Stimulated activated CD4-positive, alpha-beta T cell treated with anti-CD3 and anti-CD28 coated beads, Interleukin-2, amount 100 ng/mL, for 48 hours (primary cell): ENCODE measurements at places on chromosomes 11 and 22.

DNA sequence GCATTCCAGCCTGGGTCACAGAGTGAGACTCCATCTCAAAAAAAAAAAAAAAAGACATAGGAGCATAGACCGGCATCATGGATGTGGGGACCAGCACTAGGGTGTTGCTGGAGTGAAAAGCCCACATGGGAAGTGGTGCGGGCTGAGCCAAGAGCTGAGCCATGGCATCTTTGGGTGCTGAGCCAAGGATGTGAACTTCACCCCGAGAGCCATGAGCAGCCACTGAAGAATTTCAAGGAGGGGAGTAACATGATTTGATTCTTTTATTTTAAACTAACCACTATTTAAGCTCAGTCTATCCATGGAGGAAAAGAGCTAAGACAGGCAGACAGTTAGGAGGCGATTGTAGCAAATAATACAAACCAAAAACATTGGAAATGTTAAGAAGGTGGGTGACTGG lies 57.4 kb downstream of the AHNAK start:
- DNase-seq, result no peak

DNA sequence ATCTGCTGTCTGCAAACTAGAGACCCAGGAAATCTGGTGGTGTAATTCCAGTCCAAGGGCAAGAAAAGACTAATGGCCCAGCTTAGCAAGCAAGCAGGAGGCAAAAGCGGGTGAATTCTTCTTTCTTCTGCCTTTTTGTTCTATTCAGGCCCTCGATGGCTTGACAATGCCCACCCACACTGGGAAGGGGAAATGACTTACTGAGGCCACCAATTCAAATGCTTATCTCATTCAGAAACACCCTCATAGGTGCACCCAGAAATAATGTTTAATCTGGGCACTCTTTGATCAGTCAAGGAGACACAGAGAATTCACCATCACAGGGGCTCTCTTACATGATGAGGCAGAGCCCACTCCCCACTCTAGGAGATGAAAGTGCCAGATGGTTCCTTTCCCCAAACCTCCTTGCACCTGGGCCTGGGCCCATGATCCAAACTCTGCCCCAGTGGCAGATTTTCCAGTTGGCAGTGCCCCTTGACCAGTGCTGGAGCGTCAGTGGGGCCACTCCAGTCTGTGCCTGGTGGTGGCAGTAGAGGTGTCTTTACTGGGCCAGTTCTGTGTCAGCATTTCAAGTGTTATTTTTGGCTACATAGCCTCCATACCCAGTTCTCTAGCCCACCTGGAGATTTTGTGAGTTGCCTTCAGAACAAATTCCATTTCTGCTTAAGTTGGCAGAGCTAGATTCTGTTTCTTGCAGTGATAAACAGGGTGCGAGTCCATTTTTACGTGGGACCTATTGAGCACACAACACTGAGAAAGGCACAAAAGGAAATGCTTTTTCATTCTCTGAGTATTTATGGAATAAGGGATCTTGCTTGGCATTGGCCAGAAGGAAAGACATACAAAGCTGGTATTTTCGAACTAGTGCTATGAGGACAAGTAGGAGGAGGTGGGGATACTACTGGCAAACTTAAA lies 7.5 kb downstream of the ELMOD1 start:
- DNase-seq, result no peak

DNA sequence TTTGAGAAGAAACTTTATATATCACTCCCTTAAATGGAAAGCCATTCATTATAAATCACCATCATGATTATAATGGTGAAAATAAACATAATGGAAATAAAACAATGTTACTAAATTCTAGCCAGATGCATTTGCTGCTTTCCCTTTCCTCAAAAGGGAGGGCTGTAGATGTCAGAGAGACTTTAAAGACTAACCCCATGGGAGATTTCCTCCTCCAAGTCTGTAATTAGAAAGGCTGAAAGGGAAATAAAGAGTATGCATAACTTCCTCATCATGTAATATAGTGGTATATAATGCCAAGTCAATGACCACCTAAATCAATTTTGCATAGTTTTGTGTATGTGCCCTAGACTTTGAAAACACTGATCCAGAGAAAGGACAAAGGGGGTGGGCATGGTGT lies 6.4 kb downstream of the CD6 start:
- DNase-seq, result no peak

DNA sequence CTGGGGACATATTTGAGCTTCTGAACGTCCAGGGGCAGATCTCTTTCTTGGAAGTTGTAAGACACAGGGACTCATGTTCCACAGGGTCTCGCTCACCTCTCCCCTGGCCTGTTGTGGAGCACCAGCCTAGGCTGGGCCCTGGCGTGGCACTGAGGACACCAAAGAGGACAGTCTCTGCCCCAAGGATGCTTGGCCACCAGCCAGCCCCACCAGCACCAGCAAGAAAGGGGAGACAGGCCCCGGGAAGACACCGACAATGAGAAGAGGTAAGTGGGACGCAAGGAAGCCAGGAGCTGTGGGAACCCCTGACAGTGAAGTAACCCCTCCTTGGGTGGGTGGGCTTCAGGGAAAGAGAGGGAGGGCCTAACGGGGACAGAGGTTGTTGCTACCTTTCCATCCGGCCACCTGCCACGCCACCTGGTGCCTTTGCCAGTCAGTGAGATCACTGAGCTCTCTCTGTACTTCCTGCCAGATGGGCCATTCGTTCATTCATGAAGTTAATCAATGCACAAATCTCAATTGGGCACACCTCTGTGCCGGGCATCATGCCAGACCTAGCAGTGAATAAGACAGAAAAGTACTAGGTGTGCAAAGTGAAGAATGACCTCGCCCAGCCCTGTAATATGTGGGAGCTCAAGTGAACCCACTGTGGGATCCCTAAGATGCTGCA lies 11.1 kb downstream of the APOL5 start:
- DNase-seq, result no peak

GRCh38 chr11:117878314-117878938 lies 2.0 kb upstream of the FXYD6 start:
- no peak for DNase-seq

GRCh38 chr11:41031551-41032060 lies 427.8 kb downstream of the LRRC4C start:
- DNase-seq, result no peak

- no peak for DNase-seq
Measured at GRCh38 chr11:34665077-34665835, 44.4 kb downstream of the EHF start.

DNA sequence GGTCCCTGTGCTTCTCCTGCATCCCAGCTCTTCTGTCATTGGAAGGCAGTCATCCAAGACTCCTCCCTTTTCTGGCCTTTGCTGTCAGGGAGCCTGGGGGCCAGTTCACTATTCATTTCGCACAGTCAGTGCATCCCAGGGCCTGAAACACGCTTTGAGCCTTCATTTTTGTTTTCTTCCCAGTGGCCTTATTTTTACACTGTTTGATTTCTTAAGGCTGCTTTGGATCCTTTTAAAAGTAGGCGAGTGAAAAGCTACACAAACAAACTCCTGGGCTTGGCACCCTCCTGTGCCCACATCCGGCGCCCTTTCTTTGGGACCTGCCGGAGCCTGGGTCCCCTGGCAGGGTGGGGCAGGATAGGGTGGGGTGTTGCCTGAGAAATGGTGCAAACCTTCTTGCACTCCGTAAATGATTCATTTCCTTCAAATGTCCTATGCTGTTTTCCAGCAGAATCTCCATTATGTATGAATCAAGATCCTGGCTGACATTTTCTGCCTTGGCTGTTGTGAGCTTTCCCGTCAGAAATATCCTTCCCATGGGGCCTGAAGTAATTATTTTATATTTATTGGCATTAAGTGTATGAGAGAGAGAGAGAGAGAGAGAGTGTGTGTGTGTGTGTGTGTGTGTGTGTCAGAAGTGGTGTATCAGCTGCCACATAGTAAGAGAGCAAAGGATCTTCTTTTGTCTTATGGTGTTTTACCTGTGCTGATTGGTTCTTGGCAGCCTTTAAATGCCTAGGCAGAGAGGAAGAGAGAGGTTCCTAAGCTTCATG lies 45.6 kb downstream of the BCR start:
- DNase-seq, result no peak

- no peak for DNase-seq
Measured at GRCh38 chr11:62830904-62831519, 839 bp downstream of the STX5 start.

- DNase-seq, result no peak
Measured at GRCh38 chr22:47673557-47673956, 911.1 kb downstream of the TBC1D22A start.

DNA sequence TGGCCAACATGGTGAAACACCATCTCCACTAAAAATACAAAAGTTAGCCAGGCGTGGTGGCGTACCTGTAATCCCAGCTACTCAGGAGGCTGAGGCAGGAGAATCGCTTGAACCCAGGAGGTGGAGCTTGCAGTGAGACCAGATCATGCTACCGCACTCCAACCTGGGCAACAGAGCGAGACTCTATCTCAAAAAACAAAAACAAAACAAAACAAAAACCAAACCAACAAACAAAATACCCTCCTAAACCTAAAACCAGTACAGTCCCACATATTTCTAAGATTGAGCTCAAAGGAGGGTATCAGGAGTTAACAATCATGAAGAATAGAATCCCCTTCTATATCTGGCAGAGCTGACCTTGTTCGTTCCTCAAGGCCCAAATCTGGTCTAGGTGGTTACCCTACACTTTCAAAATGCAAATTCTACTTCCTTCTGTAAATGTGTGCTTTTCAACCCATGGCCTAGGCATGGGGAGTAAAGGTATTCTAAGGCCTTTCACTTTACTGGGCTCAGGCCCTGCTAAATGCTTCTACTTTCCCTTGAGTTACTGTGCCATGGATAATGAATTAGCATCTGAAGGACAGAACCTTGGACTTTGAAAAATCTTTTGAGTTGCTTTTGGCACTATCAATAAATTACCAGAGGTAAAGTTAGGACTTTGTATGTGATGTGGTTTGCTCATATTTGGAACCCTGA lies 10.4 kb upstream of the PPP2R1B start:
- DNase-seq, result no peak

GRCh38 chr11:57798905-57799559 lies 37.4 kb downstream of the CTNND1 start:
- DNase-seq, result no peak

- DNase-seq, result no peak
Measured at GRCh38 chr22:46201059-46201757, 48.9 kb downstream of the CDPF1 start.

DNA sequence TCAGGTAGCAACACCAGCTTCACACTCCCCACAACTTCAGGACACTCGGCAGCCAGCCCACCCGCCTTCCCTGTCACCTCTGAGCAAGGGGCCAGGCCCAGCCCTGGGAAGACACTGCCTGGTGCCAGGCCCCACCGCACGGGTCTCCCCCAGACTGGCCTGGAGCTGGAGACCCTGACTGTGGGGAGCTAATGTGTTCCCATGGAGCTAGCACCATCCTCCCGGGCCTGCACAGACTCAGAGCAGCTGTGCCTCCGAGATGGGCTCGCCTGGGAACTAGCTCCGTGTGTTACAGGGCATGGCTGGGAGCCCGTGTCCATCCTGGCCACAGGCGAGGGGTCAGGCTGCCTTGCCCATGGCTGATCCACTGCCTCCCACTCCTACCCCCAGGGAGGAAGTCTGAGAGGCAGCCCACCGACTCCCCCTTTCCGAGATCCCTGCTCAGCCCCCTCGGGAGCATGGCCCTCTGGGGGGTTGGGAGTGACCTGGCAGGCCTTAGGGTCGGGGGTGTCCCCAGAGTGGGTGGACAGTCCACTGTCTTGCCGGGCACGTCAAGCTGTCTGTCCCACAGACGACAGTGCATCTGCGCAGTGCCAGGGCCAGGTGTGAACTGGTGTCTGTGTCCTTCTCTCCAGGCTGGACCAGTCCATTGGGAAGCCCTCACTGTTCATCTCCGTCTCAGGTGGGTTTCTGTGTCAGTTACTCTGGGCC lies 76.7 kb upstream of the KCNQ1OT1 start:
- no peak for DNase-seq

GRCh38 chr11:27696115-27696514 lies 4.1 kb downstream of the BDNF start:
- no peak for DNase-seq

- no peak for DNase-seq
Measured at GRCh38 chr22:37545703-37546436, 14.4 kb upstream of the CDC42EP1 start.

DNA sequence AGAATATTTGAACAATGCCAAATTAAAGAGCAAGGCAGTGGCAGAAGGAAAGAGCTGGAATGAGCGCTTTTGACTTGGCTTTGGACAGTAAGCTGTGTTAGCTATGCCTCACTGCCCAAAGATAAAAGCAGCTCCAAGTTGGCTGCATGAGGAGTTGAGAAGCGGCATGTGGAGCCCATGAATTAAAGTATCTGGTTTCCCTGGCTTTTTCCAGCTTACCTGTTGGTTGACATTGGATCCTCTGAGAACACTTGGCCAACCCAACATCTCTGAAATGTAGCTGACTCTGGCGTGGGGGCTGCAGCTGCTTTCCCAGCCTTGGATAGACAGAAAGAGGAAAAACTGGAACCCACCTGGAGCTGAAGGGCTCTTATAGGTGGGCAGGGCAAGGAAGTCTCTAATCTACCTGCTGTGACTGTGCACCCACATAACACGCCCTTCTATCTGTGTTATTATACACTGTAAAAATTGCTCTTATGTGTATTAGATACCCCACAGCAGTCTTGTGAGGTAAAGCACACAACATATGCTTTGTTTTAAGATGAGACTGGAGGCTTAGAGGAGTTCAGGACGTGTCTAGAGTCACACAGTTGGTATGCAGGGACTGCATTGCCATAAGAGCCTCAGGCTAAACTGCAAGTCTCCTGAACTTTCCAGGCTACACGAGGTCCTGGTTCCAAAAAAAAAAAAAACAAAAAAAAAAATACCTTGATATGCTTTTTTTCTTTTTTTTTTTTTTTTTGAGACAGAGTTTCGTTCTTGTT lies 5.8 kb downstream of the UBASH3B start:
- no peak for DNase-seq

- no peak for DNase-seq
Measured at GRCh38 chr11:117239295-117239694, 6.8 kb downstream of the RNF214 start.

DNA sequence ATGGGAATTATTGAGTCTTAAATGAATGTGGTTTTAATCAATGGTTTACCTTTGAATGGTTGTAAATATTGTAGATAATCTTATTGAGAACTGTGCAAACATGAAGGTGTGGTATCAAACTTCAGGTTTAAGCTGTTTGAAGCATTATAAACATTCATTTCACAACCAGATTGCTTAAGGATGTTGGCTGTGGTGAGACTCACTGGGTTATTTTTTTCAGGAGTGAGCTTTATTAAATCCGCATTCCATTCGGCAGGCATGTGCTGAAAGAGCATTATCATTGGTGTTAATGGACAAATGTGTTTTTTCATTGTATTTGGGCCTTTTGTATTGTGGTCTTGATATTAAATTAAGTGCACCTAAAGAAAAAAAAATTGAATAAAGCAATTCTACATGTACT lies 9.7 kb downstream of the MMP3 start:
- no peak for DNase-seq
